Activated CD8-positive, alpha-beta T cell treated with anti-CD3 and anti-CD28 coated beads for 36 hours (primary cell): ENCODE measurements at places on chromosomes 1 and 21. TPM values are rescaled to one million over a fixed set of nuclear protein-coding genes. Genes with fewer than 3 reads are reported as not detected.

DNA sequence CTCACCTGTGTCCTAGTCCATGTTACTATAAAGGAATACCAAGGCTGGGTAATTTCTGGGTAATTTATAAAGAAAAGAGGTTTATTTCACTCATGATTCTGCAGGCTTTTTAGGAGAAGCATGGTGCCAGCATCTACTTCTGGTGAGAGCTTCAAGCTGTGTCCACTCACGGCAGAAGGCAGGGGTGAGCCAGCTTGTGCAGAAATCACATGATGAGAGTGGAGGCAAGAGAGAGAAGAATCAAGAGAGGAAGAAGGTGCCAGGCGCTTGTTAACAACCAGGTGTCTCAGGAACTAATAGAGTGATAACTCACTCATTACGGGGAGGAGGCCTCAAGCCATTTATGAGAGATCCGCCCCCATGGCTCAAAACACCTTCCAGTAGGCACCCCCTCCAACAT lies 67.5 kb upstream of the CD34 start:
- DNase-seq = no peak
- H3K27ac ChIP-seq = no peak overlapping the region
- no peak overlapping the region for H3K4me3 ChIP-seq
- no peaks in the 10 kb centered on the region for H3K36me3 ChIP-seq

- H3K27ac ChIP-seq = no peak overlapping the region
- no peak for DNase-seq
- no peak overlapping the region for H3K4me3 ChIP-seq
- H3K4me1 ChIP-seq = no peaks in the 10 kb centered on the region
Observed at GRCh38 chr1:43622471-43622870, 27.5 kb upstream of the KDM4A start.

DNA sequence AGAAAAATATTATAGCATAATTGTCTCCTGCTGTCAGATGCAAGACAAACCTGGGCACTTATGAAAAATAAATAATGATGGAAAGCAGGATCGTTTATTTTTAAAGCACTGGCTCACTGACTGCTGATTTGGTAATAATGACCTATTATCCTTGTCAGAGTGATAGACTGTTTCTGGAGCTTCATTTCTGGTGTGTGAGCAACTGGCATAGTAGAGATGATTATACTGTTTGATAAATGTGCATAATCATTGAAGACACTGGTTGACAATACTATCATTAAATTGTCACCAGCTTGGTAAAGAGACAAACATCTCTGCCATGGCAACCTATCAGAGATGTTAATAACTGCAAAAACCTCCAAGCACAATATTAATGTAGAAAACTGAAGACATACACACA lies 179.9 kb upstream of the ZNF644 start:
- no peak overlapping the region for H3K27ac ChIP-seq
- H3K36me3 ChIP-seq = no peaks in the 10 kb centered on the region

GRCh38 chr21:33394260-33394659 lies 9.0 kb upstream of the IFNGR2 start:
- peaks cover 20% of the 10 kb centered on the region for H3K27me3 ChIP-seq
- H3K4me3 ChIP-seq = no peak overlapping the region
- no peaks in the 10 kb centered on the region for H3K4me1 ChIP-seq
- no peak for DNase-seq
- H3K36me3 ChIP-seq = no peaks in the 10 kb centered on the region
- no peak overlapping the region for H3K27ac ChIP-seq

DNA sequence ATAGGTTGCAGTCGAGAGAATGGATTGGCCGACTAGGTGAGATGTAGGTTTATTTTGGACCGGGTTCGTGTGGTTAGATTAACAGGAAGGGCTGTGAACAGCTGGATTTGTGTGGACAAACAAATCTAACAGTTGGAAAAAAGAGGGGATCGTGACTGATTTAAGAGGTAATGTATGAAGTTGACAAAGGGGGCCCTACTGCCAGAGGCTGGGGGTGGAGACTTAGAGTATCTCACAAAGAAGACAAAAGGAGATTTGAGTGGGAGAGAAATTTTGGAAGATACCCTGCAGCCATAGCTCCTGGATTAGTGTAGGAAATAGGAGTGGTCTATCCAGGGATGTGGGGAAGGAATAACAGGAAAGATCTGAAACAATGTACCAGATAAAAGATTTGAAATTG lies 38.8 kb upstream of the PLA2G5 start:
- no peaks in the 10 kb centered on the region for H3K4me1 ChIP-seq
- DNase-seq = no peak
- H3K4me3 ChIP-seq = no peak overlapping the region
- H3K36me3 ChIP-seq = peaks cover 2% of the 10 kb centered on the region

Gene LAD1
- total RNA-seq = not detected

DNA sequence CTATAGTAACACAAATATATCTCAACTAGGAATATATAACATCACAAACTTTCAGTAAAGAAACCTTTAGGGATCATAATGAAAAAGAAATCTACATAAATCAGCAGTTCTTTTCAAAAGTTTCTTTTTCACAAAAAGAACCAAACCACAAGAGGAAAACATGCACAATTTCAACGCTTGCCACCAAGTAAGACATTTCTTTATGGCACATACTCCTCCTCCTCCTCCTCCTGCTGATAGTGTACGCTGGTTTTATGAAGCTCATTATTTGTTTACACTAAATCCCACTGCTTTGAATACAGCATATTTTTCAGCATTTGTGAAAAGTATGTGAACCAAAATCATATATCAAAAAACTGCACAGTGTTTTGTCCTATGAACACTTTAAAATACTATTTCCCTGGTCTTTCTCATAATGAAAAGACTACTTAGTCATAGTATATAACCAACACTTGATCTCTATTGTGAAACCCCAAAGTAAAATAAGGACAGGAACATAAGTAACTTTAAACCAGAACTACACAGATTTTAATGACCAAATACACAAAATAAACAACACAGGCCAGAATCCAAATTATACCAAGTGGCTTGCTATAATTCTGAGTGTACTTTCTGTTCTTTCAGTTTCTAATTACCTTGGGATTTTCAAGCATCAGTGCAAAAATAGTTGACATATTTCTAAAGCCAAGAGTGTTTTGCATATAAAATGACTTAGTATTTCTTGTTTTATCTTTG lies 184.2 kb downstream of the EIF4G3 start:
- no peak for DNase-seq
- no peaks in the 10 kb centered on the region for H3K27me3 ChIP-seq
- peaks cover 3% of the 10 kb centered on the region for H3K36me3 ChIP-seq
- H3K4me3 ChIP-seq = no peak overlapping the region

DNA sequence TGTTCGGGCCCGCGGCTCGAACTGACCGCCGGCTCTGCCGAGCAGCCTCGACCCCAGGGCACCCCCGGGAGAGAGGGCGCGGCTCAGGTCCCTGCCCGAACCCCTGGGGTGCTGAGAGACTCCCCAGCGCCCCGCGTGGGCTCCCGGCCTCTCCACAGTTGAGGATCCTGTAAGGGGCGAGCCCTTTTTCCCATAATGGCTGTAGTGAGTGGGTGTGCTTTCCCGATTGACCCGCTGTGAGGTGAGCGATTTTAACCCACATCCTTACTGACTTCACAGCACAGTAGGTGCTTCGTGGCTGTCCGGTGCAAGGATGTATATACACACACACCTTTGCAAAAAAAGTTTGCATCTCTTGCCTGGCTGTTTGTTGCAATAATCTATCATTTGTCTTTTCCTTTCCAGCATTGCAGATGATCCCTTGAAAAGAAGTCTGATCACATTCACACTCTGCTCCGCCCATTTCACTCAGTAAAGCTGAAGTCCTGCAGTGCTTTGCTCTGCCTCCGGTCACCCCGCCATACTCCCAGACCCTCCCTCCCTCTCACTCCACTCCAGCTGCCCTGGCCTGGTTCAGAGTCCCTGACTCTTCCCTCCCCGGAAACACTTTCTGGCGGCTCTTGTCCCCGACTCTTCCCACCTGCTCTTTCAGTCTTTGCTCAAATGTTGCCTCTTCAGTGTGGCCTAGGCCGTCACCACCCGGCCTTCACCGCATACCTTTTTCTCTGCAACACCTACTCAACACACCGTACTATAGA lies 955 bp upstream of the UBE2G2 start:
- H3K4me1 ChIP-seq = peaks cover 47% of the 10 kb centered on the region
- peak overlapping the region; percentile 82 for H3K27ac ChIP-seq
- H3K4me3 ChIP-seq = peak overlapping the region; percentile 99
- no peaks in the 10 kb centered on the region for H3K27me3 ChIP-seq
- no peak for DNase-seq

DNA sequence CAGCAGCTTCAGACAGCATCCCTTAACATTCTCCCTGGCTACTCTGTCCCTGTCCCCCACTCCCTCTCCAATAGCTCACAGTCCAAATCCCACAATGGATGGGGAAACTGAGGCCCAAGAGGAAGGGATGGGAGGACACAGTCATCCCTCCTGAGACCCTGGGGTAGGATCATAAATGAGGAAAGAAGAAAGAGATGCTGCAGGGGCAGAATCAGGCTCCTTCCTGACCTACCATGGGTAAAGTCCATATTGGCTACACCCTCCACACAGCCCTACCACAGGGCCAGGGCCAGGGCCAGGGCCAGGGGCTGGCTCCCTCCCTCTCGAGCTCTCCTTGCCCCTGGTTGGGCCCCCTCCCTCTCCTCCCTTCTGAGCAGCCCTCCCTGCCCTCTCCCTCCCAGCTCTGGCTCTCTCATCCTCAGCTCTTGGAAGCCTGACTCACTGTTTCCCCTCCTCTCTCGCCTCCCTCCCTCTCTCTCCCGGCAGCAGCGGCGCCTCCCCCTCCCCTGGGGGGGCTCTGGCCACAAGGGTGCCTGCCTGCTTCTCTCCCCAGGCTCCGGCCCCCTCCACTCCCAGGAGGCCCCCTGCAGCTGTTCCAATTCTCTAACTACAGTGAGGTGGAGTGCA lies 4.9 kb downstream of the AHDC1 start:
- no peaks in the 10 kb centered on the region for H3K27me3 ChIP-seq
- peaks cover 35% of the 10 kb centered on the region for H3K4me1 ChIP-seq
- H3K27ac ChIP-seq = peak overlapping the region; percentile 64
- peak overlapping the region; percentile 41 for H3K4me3 ChIP-seq
- peak; percentile 82 for DNase-seq

DNA sequence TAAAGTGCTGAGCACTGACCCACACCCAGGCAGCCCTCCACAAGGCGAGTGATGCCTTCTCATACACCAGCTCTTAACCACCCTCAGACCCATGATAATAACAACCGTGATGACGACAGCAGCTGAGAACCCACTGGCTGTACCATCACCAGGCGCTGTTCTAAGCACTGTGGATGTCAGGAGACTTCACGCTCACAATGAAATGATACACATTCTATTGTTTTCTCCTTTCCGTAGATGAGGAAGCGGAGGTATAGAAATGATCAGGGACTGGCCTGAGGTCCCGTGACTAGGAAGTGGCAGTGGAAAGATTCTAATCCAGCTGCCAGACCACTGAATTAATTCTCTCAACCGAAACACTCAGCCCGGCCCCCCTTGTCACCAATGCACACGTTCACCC lies 32.6 kb downstream of the SDC3 start:
- H3K36me3 ChIP-seq = no peaks in the 10 kb centered on the region
- no peaks in the 10 kb centered on the region for H3K4me1 ChIP-seq
- H3K27me3 ChIP-seq = peaks cover 9% of the 10 kb centered on the region
- no peak overlapping the region for H3K4me3 ChIP-seq

Gene METTL18
- total RNA-seq = 8.7 TPM

- H3K36me3 ChIP-seq = no peaks in the 10 kb centered on the region
- H3K4me1 ChIP-seq = no peaks in the 10 kb centered on the region
- H3K27me3 ChIP-seq = peaks cover 5% of the 10 kb centered on the region
- no peak overlapping the region for H3K4me3 ChIP-seq
Observed at GRCh38 chr1:209291715-209292114, 291.8 kb upstream of the CAMK1G start.

Gene BACE2
- 1.1 TPM for total RNA-seq

DNA sequence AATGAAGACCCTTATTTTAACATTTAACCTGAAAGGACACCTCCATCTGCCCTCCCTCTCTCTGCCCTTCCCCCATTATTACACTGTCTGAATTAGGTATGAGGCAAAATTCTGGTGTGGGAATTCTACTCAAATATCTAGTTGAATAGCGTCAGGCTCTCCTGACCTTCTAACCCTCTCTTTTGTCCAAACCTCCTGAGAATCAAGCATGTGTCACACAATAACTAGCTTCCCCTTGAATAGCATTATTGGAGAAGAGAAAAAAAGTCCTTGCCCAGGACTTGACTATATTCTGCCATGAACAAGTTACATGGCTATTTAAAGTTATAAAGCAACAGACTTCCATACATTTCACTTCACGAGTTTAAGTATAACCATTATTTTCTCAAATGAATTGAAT lies 35.5 kb downstream of the USH2A start:
- no peak overlapping the region for H3K4me3 ChIP-seq
- DNase-seq = no peak
- no peaks in the 10 kb centered on the region for H3K36me3 ChIP-seq
- no peaks in the 10 kb centered on the region for H3K4me1 ChIP-seq
- H3K27ac ChIP-seq = no peak overlapping the region
- no peaks in the 10 kb centered on the region for H3K27me3 ChIP-seq

DNA sequence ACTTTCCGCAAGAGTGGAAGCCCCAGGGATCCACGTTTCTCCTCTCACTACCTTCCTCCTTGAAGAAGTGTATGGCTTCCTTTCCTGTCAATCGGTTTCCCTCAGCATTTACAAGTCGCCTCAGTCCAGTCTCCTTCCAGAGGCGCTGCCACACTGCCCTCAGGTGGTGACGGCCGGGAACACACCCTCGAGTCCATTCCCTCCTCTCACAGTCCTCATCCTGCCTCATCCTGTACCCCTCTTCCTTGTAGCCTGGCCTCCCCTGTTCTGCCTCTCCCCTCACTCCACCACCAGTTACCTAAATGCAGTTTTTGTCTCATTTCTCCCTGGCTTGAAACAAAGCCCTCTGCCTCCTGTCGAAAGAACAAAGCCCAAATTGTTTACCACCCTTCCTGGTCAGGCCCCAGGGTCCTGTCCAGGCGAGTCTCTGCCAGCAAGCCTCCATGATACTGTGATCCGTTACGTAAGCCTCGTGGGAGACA lies 23.2 kb upstream of the LSM10 start:
- H3K4me1 ChIP-seq = peaks cover 15% of the 10 kb centered on the region
- no peak overlapping the region for H3K4me3 ChIP-seq
- no peaks in the 10 kb centered on the region for H3K27me3 ChIP-seq
- DNase-seq = peak; percentile 95
- no peaks in the 10 kb centered on the region for H3K36me3 ChIP-seq
- peak overlapping the region; percentile 91 for H3K27ac ChIP-seq

Gene L1TD1
- total RNA-seq = not detected

Gene LPAR3
- total RNA-seq = 0.58 TPM

Gene PFDN2
- 144 TPM for total RNA-seq

Gene PAPPA2
- 0.13 TPM for total RNA-seq

Gene GNG5
- 106 TPM for total RNA-seq

Gene C1orf185
- total RNA-seq = not detected
